ENCODE measurements at places on chromosomes 12 and 14.
A peak's percentile ranks its signal among the peaks of the same experiment; 100 is the strongest.

DNA sequence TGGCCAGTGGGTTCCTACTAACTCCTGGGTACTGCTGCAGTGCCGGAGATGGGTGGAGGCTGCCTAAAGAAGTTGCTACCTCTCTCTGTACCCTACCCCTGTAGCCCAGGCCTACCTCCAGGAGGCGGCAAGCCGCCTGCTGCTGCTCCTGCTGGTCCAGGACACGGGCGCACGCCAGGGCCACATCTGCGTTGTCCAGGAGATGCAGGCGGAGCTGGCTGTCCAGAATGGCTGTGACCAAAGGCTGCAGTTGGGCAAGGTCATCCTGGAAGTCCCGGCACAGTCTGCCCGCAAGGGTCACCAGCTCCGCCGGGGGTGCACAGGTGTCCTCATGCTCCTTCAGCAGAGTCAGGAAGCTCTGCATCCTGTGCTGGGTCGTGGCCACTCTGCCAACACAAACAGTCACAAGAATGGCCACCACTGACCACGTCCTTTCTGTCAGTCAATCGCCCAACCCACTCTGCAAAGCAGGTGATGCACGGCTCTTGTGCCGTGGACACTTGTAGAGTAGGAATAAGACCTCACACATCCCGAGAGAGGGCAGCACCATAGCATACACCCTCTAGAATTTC, 1.6 kb downstream of the ANHX start:
- DNase-seq: no peak

DNA sequence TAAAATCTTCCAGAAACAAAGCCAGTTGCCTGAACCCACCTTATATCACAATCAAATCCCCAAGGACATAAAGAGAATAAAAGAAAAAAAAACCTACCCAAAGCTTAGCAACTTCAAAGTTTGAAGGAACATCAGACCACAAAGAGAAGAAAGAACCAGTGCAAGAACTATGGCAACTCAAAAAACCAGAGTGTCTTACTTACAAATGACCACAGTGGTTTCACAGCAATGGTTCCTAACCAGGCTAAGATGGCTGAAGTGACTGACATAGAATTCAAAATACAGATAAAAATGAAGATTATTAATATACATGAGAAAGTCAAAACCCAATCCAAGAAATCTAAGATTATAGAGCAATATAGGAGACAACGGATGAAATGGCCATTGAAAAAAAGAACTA, 56.7 kb downstream of the APOBEC1 start:
- no peak for DNase-seq

GRCh38 chr12:25317553-25317952, 66.8 kb upstream of the KRAS start:
- DNase-seq: no peak

DNA sequence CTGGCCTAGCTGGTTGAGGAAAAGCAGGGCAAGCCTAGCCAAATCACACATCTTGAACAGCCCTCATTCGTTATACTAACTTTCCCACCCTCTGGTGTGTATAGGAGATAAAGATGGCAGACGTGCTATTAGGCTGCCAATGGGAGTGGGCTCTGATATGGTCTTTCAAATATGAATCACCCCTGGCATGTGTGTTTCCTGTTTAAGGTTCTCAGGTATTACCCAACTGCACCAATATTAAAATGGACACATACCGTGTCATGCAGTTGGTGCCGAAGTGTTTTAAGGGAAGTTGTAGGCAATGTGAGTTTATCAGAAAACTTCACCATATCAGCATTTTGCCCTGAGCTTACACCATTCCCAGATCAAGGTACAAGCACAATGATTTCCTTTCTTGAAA, 33.4 kb downstream of the CHST11 start:
- no peak for DNase-seq

GRCh38 chr14:30864934-30865333, 9.4 kb upstream of the COCH start:
- no peak for DNase-seq

DNA sequence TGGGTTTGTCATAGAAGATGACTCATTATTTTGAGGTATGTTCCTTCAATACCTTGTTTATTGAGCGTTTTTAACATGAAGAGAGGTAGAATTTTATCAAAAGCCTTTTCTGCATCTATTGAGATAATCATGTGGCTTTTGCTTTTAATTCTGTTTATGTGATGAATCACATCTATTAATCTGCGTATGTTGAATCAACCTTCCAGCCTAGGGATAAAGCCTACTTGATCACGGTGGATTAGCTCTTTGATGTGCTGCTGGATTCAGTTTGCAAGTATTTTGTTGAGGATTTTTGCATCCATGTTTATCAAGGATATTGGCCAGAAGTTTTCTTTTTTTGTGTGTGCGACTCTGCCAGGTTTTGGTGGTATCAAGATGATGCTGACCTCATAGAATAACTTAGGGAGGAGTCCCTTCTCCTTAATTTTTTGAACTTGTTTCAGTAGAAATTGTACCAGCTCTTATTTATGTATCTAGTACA, 602.6 kb downstream of the SNAPC1 start:
- DNase-seq: no peak

- DNase-seq: no peak
Measured at GRCh38 chr14:22569106-22569736, 19.8 kb downstream of the DAD1 start.

GRCh38 chr12:59122784-59123183, 202.5 kb upstream of the LRIG3 start:
- DNase-seq: no peak

- no peak for DNase-seq
Measured at GRCh38 chr12:9619411-9620179, 11.9 kb upstream of the KLRB1 start.

DNA sequence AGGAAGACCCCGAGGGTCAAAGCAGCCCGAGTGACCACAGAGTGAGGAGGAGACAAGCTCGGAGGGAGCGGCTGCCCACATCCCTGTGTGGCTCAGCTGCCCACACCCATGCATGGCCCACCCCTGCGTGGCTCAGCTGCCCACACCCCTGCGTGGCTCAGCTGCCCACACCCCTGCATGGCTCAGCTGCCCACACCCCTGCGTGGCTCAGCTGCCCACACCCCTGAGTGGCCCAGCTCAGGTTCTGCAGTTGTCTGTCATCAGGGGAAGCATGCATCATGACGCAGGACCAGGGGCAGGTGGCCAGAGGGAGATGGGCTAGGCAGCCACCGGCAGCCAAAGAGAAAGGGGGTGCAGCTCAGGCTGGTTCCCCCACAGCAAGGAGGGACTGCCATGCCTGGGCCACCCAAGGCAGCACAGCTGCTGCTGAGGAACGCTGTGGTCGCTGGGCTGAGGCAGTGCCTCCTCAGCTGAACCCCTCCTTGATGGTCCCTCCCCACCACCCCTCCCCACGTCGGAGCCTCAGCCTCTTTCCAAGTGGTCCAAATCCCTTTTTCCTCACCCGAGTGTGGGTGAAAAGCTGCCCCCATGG, 33.3 kb upstream of the NUDT14 start:
- no peak for DNase-seq

GRCh38 chr12:57530396-57531142, 7.9 kb downstream of the MBD6 start:
- no peak for DNase-seq

- DNase-seq: no peak
Measured at GRCh38 chr12:55703901-55704761, 3.6 kb downstream of the ITGA7 start.

- no peak for DNase-seq
Measured at GRCh38 chr12:111293266-111294009, 75.5 kb downstream of the PHETA1 start.

GRCh38 chr14:68140076-68140741, 320.6 kb downstream of the RAD51B start:
- DNase-seq: peak; percentile 95

- no peak for DNase-seq
Measured at GRCh38 chr12:58678753-58679152, 241.6 kb downstream of the LRIG3 start.

GRCh38 chr12:46904406-46905238, 78.8 kb upstream of the SLC38A4 start:
- DNase-seq: no peak

DNA sequence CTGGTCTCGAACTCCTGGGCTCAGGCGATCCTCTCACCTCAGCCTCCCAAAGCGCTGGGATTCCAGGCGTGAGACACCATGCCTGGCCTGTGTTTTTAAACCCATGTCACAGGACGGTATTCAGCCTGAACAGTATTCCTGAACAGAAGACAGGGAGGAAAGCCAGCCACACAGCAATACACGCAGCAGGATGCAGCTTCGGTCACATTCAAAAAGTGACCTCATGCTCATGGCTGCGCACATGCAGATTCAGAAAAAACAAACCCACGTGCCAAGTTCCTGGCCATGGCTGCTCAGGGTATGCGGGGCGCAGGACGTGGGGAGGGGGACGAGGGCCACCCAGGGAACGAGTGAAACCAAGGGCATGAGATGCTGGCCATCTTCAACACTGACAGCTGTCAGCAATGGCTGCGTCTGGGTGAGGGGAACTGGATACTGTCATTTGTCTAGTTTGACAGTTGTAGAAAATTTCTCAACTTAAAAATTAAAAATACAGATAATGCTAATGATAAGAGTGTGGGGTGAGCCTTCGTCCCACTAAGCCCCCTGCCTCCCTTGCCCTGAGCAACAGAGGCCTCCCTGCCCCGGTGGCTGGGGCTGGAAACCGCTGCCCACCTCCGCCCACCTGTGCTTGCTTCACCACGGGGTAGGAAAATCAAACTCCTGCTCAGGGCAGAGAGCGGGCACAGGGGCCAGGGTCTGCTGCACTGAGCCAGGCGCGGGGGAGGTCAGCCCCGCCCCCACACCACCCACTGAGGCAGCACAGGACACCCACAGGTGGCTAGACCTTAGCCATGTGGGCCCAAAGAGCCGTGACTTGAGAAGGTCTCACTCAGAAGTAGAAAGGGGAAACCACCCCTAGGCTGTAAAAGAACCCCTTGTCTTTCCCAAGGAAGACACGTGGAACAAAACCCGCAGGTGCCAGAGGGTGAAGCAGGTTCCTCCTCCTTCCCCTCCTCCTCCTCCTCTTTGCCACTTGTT, 84.2 kb downstream of the SCARB1 start:
- no peak for DNase-seq

DNA sequence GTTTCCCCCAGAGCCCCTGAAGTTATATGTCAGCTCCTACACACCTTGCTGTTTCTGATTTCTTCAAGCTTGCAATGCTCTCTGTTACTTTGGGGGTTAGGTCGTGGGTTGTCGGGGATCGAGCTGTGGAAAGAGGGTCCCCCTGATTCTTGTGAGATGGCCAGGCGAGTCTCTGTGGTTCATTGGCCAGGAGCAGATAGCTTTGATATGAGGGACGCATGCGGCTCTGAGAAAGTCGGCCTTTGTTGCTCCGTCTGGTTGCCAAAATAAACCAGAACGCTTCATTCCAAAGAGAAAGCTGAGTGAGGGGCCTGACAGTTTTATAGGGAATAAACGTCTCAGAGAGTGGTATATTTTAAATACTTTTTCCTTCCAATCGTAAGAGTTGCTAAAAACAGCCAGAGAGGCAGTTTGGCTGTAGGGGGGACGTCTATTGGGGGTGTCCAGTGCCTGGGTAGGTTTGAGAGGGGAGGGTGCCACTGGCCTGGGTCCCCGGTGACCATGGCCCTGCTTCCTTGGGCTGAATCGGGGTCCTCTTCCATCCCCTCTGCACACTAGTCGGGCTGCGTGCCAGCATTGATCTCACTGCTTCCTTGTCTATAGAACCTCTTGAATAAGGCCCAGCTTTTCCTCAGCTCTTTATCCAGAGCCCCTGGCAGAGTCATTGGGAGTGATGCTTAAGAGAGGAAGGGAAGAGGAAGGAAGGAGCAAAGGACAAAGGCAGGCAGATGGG, 18.9 kb downstream of the CCND2 start:
- DNase-seq: no peak

DNA sequence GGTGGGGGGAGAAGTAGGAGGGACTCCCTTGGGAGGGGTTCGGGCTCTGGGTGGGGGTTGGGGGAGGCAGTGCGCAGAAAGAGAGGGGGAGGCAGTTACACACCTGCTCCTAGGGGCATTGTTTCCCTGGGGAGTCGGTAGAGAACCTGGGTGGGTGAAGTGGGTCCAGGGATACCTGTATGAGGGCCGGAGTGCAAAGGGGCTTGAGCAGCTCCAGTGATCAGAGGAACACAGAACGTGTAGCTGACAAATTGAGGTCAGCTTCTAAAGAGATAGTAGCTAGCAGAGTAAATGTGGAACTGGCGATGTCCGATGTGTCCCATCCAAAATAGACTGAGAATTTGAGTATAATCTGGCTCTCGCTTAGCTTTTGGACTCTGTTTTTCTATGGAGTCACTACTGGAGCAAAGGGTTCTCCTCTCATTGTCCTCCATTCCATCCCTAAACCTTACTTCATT, 502 bp downstream of the SMARCD1 start:
- DNase-seq: no peak

DNA sequence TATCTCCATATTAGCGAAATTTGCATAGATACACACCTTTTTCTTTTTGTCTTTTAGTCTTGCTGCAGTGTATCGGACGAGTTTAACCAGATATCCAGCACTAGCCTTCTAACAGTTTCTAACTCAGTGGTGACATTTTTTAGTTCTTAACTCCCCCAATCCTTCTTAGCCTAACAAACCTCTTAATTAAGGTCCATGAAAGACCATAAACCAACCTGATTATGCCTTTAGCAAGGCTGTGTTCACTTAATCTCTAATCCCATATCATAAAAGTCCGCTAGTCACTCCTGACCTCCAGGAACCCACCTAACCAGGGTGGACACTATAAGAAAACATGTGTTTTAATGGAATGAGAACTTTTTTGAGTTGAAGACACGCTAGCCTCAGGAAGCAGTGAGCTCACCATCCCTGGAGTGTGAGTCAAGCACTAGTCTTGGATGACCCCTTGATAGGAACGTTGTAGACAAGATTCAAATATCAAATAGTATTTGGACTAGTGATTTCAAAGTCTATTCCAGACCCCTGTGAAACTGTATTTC, 9.5 kb downstream of the CDKN1B start:
- peak; percentile 63 for DNase-seq

DNA sequence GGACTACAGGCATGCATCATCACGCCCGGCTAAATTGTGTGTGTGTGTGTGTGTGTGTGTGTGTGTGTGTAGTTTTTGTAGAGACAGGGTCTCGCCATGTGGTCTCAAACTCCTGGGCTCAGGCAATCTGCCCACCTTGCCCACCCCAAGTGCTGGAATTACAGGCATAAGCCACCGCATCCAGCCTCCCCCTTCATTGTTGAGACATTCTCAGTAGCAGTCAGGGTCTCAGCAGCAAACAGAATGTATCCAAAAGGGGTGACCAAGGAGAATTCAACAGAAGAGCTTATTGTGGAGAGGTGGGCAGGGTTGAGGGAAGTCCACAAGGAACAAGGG, 37.3 kb upstream of the PLEKHG6 start:
- DNase-seq: no peak

DNA sequence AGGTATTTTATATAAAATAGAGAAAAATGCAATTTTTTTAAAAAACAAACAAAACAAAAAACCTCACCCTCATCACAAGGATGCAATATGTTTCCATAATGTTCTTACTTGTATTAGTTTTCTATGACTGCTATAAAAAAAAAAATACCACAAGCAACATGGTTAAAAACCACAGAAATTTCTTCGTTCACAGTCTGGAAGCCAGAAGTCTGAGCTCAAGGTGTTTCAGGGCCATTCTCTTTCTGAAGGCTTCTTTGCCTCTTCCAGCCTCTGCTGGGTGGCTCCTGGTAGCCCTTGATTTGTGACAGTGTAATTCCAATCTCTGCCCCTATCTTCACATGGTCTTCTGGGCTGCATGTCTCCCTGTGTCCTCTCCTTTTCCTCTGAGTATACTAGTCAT, 21.5 kb upstream of the SSTR1 start:
- DNase-seq: no peak

Measured in non-pigmented ciliary epithelial cell (primary cell).